ENCODE measurements at places on chromosomes 1 and 21. TPM values are rescaled to one million over a fixed set of nuclear protein-coding genes. Genes with fewer than 3 reads are reported as not detected.
A peak's percentile ranks its signal among the peaks of the same experiment; 100 is the strongest.

FCGR1A gene
- total RNA-seq = not detected

S100A8 gene
- total RNA-seq = not detected

GRCh38 chr1:210362526-210362925 lies 33.8 kb downstream of the HHAT start:
- no peak overlapping the region for H3K4me3 ChIP-seq
- no peak overlapping the region for H3K27ac ChIP-seq
- peak; percentile 6 for DNase-seq
- H3K36me3 ChIP-seq = no peaks in the 10 kb centered on the region

CNIH4 gene
- 23.9 TPM for total RNA-seq

DNA sequence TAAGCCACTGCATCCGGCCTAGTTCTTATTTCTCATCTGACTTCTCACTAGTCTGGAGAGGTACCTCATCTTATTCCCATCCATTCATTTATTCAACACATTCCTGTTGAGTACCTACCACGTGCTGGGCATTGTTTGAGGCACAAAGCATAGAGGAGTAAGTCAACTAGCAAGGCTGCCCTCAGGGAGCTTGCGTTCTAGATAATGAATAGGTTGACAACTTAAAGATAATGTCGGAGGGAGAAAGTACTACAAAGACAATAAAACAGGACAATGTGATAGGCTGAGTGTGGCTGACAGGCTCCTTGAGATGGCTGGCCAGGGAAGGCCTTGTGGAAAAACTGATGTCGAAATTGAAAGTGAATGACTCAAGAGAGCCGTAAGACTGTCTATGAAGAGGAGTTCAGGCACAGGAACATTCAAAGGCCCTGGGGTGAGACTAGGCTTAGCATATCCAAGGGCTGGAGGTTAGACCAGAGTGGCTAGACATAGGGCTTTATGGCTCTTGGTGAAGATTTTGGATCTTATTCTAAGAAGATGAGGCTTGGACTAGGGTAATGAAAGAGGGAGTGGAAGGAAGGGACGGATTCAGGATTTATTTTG lies 18.3 kb downstream of the SPATA21 start:
- peaks cover 4% of the 10 kb centered on the region for H3K4me1 ChIP-seq
- no peaks in the 10 kb centered on the region for H3K27me3 ChIP-seq
- no peak overlapping the region for H3K27ac ChIP-seq

GRCh38 chr1:69123486-69123885 lies 444.2 kb upstream of the LRRC7 start:
- DNase-seq = no peak
- H3K36me3 ChIP-seq = no peaks in the 10 kb centered on the region
- H3K4me3 ChIP-seq = no peak overlapping the region
- no peaks in the 10 kb centered on the region for H3K4me1 ChIP-seq
- no peak overlapping the region for H3K27ac ChIP-seq

GRCh38 chr1:221405146-221405545 lies 336.7 kb downstream of the DUSP10 start:
- no peak overlapping the region for H3K4me3 ChIP-seq
- H3K27me3 ChIP-seq = no peaks in the 10 kb centered on the region
- H3K36me3 ChIP-seq = no peaks in the 10 kb centered on the region

ESRRG gene
- total RNA-seq = not detected

- H3K36me3 ChIP-seq = no peaks in the 10 kb centered on the region
- H3K27ac ChIP-seq = no peak overlapping the region
- DNase-seq = no peak
These were observed 527.1 kb downstream of the MRPL39 start for GRCh38 chr21:25080141-25080540.

IGSF9 gene
- not detected for total RNA-seq

CASZ1 gene
- total RNA-seq = 1.3 TPM

Data from Karpas-422 (cell line).